Psoas muscle (tissue), 8 donors: ENCODE measurements at places on chromosomes 7 and 10. TPM values are rescaled to one million over a fixed set of nuclear protein-coding genes. Genes with fewer than 3 reads are reported as not detected.

ARMH3 gene
- polyA plus RNA-seq = 30.2 TPM

PHKG1 gene
- polyA plus RNA-seq = 65.1 TPM

- DNase-seq = no peak
Observed at GRCh38 chr10:86601956-86602602, 52.3 kb upstream of the OPN4 start.

DNA sequence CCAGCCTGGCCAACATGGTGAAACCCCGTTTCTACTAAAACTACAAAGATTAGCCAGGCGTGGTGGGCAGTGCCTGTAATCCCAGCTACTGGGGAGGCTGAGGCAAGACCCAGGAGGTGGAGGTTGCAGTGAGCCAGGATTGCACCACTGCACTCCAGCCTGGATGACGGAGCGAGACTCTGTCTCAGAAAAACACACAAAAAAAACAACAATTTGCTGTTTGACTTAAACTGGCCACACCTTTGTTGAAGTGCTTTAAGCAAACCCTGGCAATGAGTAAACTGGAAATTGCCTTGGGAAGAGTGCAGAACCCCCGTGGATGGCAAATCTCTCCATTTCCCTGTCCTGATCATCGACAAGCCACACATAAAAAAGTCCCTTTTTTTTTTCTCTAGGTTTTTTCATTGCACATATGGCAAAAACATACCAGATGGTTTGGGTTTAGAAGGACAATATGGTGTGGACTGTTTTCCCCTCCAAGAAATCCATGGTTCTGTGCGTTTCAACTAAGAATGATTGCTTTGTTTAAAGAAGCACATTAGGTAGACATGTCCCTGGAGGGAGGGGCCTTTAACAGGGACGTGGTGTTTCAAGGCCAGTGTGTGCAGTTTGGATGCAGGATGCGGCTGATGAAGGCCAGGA, 76.9 kb downstream of the NRP1 start:
- no peak for DNase-seq

GRCh38 chr7:94940241-94940640, 32.8 kb downstream of the PPP1R9A start:
- no peak for DNase-seq

DNA sequence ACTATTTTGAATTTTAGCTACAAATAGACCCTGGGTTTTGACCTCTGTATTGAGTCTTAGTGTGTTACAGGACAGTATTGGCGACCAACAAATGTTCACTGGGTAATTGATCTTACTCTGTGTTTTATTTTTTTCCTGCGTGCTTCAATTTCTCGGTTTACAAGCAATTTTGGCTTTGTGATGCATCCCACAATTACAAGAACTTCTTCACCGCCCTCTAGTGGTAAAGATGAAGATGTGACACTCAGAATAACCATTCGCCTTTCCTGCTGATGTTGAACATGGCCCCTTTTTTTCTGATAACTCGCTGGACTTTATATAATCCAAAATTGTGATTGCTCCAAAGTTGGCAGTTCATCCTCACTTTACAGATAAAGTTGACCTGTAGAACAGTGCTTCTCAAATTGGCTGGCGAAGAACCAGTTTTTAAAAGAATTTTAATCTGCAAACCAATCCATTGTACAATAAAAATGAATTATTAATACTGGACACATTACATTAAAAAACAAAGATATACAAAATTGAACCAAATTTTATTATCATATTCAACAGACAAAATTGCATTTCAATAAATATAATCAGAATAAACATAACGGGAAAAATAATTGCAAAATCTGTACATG, 20.2 kb upstream of the SMC3 start:
- no peak for DNase-seq

GRCh38 chr7:155576900-155577508, 30.6 kb upstream of the CNPY1 start:
- DNase-seq = no peak

- no peak for DNase-seq
Observed at GRCh38 chr10:99520040-99520846, 12.5 kb upstream of the NKX2-3 start.

DNA sequence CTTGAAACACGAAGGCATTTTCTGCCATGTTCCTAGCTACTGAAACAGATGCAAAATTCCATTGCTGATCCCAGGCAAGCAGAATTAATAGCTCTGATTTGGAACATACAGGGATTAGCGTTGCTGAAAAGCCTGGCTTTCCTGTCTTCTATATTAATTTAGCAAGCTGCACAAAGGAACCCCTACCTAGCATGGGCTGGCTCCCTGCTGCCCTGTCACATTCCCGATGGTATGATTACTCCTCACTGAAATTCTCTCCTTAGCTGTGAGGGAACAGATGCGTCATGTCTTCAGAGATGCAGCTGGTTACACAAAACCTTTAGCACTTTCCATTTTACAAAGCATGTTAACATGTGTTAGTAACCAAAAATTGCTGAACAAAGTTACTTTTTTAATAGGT, 878.9 kb downstream of the TYW1 start:
- no peak for DNase-seq

DNA sequence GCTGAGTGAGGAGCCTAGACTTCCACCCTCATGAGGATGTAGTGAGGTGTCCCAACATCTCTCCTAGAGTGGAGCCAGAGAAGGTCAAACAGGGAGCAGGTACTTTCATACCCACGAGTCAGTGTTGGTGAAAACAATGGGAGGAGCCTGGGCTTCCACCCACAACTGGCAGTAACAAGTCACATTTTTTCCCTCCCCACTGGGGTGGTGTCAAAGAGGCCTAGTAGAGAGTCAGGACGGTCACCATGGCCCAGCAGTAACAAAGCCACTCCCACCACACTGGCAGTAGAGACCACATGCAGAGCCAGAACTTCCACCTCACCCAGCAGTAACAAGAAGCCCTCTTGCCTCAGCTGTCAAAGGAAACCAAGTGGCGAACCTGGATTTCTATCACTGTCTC, 280.2 kb upstream of the IMMP2L start:
- DNase-seq = no peak

- no peak for DNase-seq
Observed at GRCh38 chr10:98193037-98193436, 58.6 kb downstream of the R3HCC1L start.
